ENCODE measurements at places on chromosomes 3 and 15. TPM values are rescaled to one million over a fixed set of nuclear protein-coding genes. Genes with fewer than 3 reads are reported as not detected.

Gene TBCCD1
- 16.3 TPM for total RNA-seq

Gene ANKRD63
- not detected for total RNA-seq

GRCh38 chr15:47485419-47485818 is 231.9 kb upstream of the SEMA6D start:
- no peaks in the 10 kb centered on the region for H3K4me1 ChIP-seq
- no peak overlapping the region for H3K4me3 ChIP-seq
- no peak overlapping the region for H3K27ac ChIP-seq
- H3K36me3 ChIP-seq, result peaks cover 2% of the 10 kb centered on the region
- no peak for DNase-seq

GRCh38 chr15:58458076-58458475 is 26.3 kb downstream of the LIPC start:
- H3K27me3 ChIP-seq, result no peaks in the 10 kb centered on the region
- peak overlapping the region; percentile 81 for H3K27ac ChIP-seq
- H3K4me3 ChIP-seq, result peak overlapping the region; percentile 32
- no peaks in the 10 kb centered on the region for H3K36me3 ChIP-seq
- no peak for DNase-seq

DNA sequence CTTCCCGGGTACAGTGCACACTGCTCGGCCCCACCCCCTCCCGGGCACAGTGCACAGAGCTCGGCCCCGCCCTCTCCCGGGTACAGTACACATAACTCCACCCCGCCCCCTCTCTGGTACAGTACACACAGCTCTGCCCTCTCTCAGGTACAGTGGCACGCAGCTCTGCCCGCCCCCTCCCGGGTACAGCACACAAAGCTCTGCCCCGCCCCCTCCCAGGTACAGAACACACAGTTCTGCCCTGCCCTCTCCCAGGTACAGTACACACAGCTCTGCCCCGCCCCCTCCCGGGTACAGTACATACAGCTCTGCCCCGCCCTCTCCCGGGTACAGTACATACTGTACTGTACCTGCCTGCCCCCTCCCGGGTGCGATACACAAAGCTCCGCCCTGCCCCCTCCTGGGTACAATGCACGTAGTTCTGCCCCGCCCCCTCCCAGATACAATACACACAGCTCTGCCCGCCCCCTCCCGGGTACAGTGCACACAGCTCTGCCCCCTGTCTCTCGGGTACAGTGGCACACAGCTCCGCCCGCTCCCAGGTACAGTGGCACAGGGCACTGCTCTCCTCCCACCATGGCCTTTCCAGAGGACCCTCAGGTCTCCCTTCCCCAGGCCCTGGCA is 16.4 kb upstream of the PRR20G start:
- no peaks in the 10 kb centered on the region for H3K4me1 ChIP-seq
- H3K4me3 ChIP-seq, result no peak overlapping the region
- DNase-seq, result no peak
- H3K27me3 ChIP-seq, result peaks cover 29% of the 10 kb centered on the region
- H3K27ac ChIP-seq, result no peak overlapping the region
